Activated CD4-positive, alpha-beta T cell treated with anti-CD3 and anti-CD28 coated beads, Interleukin-2, amount 50 U/mL, for 4 hours (primary cell): ENCODE measurements at places on chromosomes 7 and 10.

GRCh38 chr7:18208921-18209320 is 181.3 kb upstream of the PRPS1L1 start:
- no peak for DNase-seq

GRCh38 chr10:33157103-33157502 is 177.4 kb downstream of the NRP1 start:
- DNase-seq = no peak

DNA sequence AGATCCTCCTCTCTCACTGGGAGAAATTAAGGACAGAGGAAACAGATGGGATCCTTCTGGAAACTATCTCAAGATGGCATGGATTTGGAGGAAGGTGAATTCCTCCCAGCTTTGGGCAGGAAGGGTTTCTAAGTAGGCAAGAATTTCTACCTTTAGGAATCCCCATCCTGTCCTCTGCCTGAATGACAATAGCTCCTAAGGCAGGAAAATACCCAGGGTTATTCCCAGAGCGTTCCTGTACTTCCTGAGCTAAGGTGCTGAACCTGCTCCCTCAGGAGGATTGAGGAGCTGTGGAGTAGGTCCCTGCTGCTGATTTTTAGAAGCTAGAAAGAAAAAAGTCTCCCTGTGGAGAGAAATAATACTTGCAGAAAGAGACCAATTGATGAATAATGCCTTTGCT is 568 bp downstream of the MGAM2 start:
- DNase-seq = no peak

- no peak for DNase-seq
Observed at GRCh38 chr7:83457022-83457892, 191.7 kb downstream of the SEMA3E start.

DNA sequence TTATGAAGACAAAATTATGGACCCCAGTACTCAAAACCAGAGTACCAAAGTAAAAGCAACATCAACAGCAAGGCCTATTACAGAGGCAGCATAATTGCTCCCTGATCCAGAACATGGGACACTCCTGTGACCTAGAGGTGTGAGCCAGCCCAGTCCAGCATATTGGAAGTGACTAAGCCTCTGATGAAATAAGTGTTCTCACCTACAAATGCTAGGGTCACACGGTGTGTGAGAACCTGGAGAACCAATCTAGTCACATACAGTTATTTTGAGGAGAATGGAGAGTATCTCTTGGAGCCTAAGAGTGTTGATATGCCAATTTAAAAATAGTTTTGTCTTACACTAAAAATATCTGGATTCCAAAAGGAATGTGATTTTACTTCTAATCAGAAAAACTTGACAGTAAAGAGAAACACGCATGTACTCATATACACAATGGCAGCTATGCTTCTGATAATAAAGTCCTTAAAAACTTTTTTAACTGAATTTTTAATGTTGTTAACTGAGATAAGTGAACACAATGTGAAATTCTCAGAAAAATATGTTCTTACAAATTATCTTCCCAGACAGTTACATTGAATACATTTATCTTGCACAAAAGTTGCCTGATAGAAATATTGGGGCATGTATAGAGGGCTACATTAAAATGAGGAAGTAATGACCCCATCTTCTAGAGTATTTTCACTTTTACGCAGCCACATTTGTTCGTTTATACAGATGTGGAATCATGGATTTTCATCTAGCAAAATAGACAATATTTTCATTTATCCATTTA is 56.8 kb upstream of the CD36 start:
- DNase-seq = no peak

GRCh38 chr10:45147000-45147399 is 146.3 kb downstream of the ZNF22 start:
- DNase-seq = no peak

GRCh38 chr7:25853314-25853713 is 298.7 kb upstream of the NFE2L3 start:
- no peak for DNase-seq

GRCh38 chr7:19442016-19442785 is 266.6 kb downstream of the POLR1F start:
- no peak for DNase-seq

DNA sequence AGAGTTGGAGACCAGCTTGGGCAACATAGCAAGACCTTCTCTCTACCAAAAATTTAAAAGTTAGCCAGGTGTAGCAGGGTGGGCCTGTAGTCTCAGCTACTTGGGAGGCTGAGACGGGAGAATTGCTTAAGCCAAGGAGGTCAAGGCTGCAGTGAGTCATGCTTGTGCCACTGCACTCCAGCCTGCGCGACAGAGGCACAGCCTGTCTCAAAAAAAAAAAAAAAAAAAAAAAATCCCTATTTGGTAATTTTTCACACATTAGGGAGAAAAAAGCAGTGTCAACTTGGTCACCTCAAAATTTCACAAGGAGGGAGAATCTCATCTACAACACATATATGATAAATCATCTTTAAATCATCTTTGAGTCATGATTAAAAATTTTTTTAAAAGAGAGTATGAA is 6.4 kb upstream of the ZNF398 start:
- no peak for DNase-seq

GRCh38 chr10:17563452-17563851 is 53.7 kb downstream of the HACD1 start:
- no peak for DNase-seq

DNA sequence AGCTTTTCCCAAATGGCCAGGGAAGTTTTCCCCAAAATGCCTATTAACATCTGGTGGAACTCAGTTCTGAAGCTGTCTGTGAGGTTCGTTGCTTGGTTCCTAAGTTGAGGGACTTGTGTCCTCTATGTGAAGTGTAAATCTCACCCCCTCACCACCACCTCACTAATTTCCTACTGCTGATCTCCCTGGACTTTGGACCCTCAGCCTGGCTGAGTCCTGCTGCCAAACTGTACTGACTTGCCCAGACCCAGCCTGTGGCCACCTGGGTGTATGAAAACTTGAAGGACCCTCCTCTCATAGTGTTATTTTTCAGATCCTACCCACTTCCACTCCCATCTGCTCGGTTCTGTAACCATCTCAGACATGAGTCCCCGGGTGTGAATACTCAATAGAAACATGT is 94.9 kb downstream of the MET start:
- DNase-seq = no peak

GRCh38 chr7:44267719-44268421 is 57.5 kb downstream of the CAMK2B start:
- DNase-seq = no peak

- no peak for DNase-seq
Observed at GRCh38 chr7:139722604-139723003, 55.2 kb downstream of the HIPK2 start.

GRCh38 chr7:24756545-24757352 is 515 bp downstream of the GSDME start:
- peak; percentile 7 for DNase-seq

DNA sequence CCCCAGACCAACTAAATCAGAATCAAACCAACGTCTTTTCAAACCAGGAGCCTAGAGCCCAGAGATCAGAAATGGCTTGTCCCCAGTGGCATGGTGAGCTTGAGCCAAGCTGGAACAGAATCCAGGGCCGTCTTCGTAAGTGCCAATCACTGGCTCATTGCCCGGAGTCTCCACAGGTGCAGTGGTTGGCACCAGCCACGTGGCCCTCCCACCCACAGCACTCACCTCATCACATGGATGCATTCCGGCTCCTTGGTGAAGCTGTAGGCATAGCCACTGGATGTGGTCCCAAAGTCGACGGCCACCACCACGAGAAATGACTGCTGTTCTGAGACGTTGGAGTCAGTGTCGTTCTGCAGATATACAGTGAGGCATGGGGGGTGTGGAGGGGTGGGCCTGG is 37.4 kb downstream of the HSPA12A start:
- DNase-seq = no peak

- no peak for DNase-seq
Observed at GRCh38 chr10:47214520-47214919, 85.5 kb upstream of the GDF10 start.

DNA sequence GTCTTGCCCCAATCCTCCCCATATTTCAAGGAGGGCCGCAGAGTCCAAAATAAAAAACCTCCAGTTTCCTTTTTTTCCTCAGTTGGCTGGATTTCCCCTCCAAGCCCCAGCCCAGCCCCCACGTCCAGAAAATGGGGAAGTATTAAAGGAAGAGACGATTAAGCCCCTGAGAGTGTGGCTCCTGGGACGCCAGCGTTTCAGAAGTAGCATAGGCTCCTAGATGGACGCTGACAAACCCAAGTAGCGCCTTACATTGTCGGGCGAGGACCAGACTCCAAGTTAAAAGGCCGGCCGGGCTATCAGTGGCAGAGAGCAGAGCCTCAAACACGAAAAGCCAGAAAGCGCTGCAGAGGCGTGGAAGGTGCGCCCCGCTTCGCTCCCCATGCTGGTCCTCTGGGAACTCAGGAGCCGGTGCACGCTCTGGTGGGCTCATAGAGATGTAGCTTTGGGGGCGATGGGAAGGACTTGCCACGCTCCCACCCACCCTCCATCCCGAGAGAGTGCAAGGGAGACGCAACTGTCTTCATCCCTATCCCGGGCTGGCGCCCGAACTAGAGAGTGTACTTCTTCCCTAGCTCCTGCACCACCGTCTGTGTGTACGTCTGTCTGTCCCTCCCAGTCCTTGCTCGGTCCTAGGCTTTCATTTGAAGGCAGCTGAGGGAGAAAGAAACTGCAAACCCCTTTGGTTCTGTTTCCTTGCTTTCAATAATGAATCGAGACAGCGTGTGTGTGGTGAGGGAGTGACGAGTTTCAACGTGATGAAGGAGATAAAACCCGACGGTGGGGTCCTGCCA is 6.3 kb upstream of the EMX2 start:
- no peak for DNase-seq

GRCh38 chr7:93906267-93906666 is at the start of gene GNGT1:
TSS of gene GNGT1 (plus strand) at chr7:93906567. CDS start at chr7:93906747, 180 bp downstream.
- no peak for DNase-seq

- DNase-seq = no peak
Observed at GRCh38 chr10:122466951-122467381, 5.6 kb downstream of the HTRA1 start.

GRCh38 chr7:115435178-115435577 is 513.3 kb downstream of the MDFIC start:
- no peak for DNase-seq

DNA sequence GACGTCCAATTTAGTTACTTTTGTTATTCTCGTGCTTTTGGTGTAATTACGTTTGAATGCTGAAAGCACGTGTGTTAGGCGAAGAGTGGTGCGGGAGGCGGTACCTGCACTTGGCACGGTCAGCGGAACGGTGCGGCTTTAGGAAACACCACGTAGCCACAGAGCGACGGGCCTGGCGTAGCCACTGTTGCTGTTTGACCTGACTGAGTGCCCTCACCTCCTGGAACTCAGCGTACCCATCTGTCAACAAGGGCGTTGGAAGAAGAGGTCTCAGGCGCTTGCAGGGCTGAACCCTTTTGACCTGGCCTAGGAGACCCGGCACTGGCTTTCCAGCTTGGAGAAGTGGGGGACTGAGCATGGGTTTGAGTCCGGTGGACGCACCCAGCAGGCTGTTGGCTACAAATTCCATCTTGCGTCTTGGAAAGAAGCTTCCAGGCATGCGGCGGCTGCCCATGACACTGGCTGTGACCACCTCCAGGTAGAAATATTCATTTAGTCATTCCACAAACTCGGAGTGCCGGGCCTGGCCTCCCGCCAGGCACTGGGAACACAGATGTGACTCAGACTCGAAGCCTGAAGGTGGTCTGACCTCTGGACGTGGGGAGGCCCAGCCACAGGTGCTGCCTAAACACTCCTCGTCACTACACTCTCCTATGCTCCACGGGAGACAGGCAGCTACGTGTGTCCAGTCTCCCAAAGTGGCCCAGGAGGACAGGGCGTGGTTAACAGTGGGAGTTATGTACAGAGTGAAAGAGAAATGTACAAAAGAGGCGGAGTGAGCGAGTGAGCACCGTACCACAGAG is 22.2 kb downstream of the FAM20C start:
- no peak for DNase-seq

DNA sequence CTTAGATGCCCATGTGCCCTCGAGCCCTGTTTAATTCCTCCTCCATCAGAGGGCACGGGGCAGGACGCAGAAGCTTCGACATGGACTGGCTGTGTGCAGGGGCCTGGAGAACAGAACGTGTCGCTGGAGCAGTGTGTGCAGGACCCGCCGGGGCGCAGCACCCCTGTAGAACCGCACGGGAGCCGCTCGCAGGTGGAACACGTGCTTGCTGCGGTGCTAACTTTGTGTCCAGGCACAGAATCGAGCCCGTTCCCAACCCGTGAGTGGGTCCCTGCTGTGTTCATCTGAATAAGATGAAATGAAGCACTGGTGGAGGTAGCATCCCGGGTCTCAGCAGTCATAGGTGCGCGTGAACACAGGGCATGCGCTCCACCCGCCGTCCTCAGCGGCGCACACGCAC is 116.9 kb downstream of the WDR37 start:
- DNase-seq = no peak

GRCh38 chr10:17771017-17771416 is 19.0 kb downstream of the TMEM236 start:
- no peak for DNase-seq

DNA sequence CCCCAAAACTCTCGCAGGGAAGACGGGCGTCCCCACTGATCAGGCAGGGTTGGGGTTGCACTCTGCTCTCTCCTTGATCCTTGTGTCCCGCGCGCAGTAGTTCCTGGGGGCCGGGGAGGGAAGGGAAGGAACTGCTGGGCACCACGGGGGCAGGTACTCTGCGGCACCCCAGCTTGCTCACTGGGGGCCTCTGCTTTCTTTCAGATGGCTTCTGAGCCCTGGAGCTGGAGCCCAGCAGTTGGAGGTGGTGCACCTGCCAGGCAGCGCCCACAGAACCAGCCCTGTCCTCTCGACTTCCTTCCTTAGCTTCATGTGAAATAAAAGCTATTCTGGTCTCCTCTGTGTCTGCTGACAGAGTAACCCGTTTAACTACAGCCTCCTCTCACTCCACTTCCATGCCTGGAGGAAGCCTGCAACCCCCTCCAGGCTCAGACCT is 12.2 kb downstream of the PLAC9 start:
- no peak for DNase-seq

DNA sequence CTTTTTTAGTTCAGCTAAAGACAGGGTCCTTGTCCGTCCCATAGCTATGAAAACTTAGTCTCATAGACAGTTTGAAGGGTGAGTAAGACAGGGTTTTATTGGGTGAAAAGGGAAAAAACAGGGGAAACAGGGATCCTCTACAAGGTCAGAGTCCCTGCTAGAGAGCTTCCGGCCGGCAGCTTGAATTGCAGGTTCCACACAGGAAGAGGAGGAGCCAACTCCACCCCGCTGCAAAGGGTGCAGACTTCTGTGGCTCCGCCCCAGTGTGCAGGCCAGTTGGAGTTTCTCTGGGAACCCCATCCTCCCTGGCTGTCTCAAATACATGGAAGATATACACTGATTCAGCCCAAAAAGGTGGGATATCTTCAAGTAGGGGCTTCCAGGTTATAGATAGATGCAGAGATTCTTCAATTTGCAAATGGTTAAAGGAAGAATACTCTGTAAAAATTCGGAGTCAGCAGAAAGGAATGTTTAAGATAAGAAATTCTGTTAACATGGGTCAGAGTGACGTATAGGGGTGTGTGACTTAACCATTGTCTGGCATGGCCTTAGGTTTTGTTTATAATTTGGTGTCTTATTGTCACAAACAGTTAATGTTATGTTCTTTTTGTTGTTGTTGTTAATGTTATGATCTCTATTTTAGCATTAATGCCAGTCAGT is 34.6 kb upstream of the HECW1 start:
- DNase-seq = no peak
